ENCODE measurements at places on chromosomes 2 and 18. TPM values are rescaled to one million over a fixed set of nuclear protein-coding genes. Genes with fewer than 3 reads are reported as not detected.

Gene LRRTM1
- polyA plus RNA-seq, result not detected

Gene NR4A2
- polyA plus RNA-seq, result 22.7 TPM

Gene ESPNL
- 5.5 TPM for polyA plus RNA-seq

Gene UGT1A4
- not detected for polyA plus RNA-seq

Gene TRIM43
- not detected for polyA plus RNA-seq

Gene ALLC
- polyA plus RNA-seq, result not detected

Gene G6PC2
- not detected for polyA plus RNA-seq

Gene TUBA4B
- not detected for polyA plus RNA-seq

Gene GPR39
- polyA plus RNA-seq, result not detected

Gene DNAJC5G
- not detected for polyA plus RNA-seq

Gene KHK
- 6.5 TPM for polyA plus RNA-seq

Gene MCFD2
- polyA plus RNA-seq, result 25.2 TPM

Gene PMAIP1
- polyA plus RNA-seq, result 89.4 TPM

All from IgD-negative memory B cell (primary cell).